Osteoblast (primary cell): ENCODE measurements at places on chromosomes 7 and 10. TPM values are rescaled to one million over a fixed set of nuclear protein-coding genes. Genes with fewer than 3 reads are reported as not detected.
A peak's percentile ranks its signal among the peaks of the same experiment; 100 is the strongest.

Gene CALD1
- 1,075 and 1,123 TPM in 2 replicates for total RNA-seq

DNA sequence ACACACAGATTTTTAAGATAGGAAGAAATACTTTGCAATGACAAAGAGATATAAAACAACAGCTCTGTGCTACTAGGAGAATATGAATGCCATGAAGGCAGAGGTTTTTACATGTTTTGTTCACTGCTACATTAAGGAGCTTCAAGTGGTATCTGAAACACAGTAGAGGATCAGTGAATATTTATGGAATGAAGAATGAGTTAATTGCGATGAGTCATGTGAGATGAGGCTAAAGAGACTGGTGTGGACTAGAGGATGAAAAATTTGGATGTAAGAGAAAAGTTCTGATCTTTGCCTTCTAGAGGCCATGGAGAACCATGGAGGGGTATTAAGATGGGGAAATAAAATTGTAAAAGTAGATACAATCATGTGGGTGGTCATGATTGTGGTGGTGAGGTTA is 434.2 kb downstream of the PHTF2 start:
- peaks cover 5% of the 10 kb centered on the region for H3K4me1 ChIP-seq
- H3K27me3 ChIP-seq: no peaks in the 10 kb centered on the region
- H3K4me3 ChIP-seq: no peak overlapping the region
- DNase-seq: no peak
- no peaks in the 10 kb centered on the region for H3K36me3 ChIP-seq

- no peaks in the 10 kb centered on the region for H3K36me3 ChIP-seq
- no peak overlapping the region for H3K4me3 ChIP-seq
- H3K27me3 ChIP-seq: no peaks in the 10 kb centered on the region
- no peak for DNase-seq
- no peaks in the 10 kb centered on the region for H3K4me1 ChIP-seq
- H3K27ac ChIP-seq: no peak overlapping the region
Measured at GRCh38 chr7:79050603-79051002, 402.9 kb downstream of the MAGI2 start.

Gene FXYD4
- total RNA-seq: not detected in 2 replicates

GRCh38 chr10:125823663-125824251 is 411 bp downstream of the BCCIP start:
- peak overlapping the region; percentile 98 for H3K27ac ChIP-seq
- peak overlapping the region; percentile 95 for H3K4me3 ChIP-seq
- H3K27me3 ChIP-seq: no peaks in the 10 kb centered on the region
- DNase-seq: peak; percentile 62
- peaks cover 27% of the 10 kb centered on the region for H3K36me3 ChIP-seq

GRCh38 chr10:70956029-70956759 is 67.8 kb upstream of the PCBD1 start:
- H3K27ac ChIP-seq: no peak overlapping the region
- H3K4me1 ChIP-seq: no peaks in the 10 kb centered on the region
- DNase-seq: no peak
- no peaks in the 10 kb centered on the region for H3K36me3 ChIP-seq
- no peak overlapping the region for H3K4me3 ChIP-seq

- H3K27me3 ChIP-seq: no peaks in the 10 kb centered on the region
- no peak overlapping the region for H3K4me3 ChIP-seq
- H3K4me1 ChIP-seq: no peaks in the 10 kb centered on the region
- DNase-seq: no peak
Measured at GRCh38 chr7:69526570-69526969, 71.7 kb upstream of the AUTS2 start.

DNA sequence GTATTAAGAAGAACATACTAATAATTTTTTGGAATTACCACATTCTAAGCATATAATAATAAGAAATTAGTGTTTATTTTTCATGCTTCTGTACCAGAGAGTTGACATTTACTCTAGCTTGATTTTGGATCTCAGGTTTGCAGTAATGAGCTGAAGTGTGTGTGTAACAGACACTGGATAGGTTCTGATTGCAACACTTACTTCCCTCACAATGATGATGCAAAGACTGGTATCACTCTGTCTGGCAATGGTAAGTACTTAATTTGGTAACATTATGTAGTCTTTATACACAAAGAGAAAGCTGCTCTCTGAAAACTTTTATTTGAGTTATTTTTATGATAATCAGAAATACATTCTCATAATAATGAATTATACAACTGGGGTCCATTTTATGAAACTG is 54.1 kb downstream of the SRI start:
- no peak overlapping the region for H3K27ac ChIP-seq
- no peaks in the 10 kb centered on the region for H3K36me3 ChIP-seq
- no peaks in the 10 kb centered on the region for H3K4me1 ChIP-seq
- H3K27me3 ChIP-seq: no peaks in the 10 kb centered on the region
